Right lung (tissue), 10 donors: ENCODE measurements at places on chromosomes 6 and 20. TPM values are rescaled to one million over a fixed set of nuclear protein-coding genes. Genes with fewer than 3 reads are reported as not detected.

- no peak for DNase-seq
Measured at GRCh38 chr6:17466707-17467106, 73.3 kb downstream of the CAP2 start.

DNA sequence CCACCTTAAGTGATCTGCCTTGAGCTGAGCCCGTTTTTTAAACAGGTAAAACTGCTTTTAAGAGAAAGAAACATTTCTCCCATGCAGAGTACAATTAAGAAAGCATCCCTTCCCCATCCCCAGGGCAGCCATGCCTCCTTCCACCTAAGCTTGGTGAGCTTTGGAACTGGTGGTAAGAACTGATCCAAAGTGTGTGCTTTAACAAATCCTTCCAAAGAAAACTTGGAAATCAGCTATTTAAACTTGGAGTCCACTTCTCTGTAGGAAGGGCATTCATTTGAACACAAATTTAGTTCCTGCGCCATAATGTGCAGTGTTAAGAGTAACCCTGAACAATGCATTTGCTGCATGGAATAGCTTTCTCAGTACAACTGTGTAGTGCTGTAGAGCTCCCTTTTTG is 17.0 kb downstream of the GMDS start:
- DNase-seq, result no peak

- peak; percentile 89 for DNase-seq
Measured at GRCh38 chr20:19974630-19975435, 42.3 kb upstream of the NAA20 start.

TMEM244 gene
- polyA plus RNA-seq, result not detected

DNA sequence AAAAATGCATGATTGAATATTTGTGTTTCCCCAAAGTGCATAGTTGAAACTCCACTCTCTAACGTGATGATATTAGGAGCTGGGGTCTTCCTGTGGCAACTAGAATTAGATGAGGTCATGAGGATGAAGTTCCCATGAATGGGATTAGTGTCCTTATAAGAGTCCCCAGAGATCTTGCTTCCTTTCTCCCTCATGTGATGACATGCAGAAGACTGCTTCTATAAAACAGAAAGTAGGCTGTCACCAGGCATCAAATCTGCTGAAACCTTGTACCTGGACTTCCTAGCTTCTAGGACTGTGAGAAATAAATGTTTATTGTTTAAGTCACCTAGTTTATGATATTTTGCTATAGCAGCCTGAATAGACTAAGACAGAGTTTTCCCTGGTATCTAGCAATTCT is 586.5 kb upstream of the EPHA7 start:
- DNase-seq, result no peak

PDYN gene
- polyA plus RNA-seq, result not detected

- DNase-seq, result no peak
Measured at GRCh38 chr6:31882344-31882743, 3.5 kb upstream of the SLC44A4 start.

DNA sequence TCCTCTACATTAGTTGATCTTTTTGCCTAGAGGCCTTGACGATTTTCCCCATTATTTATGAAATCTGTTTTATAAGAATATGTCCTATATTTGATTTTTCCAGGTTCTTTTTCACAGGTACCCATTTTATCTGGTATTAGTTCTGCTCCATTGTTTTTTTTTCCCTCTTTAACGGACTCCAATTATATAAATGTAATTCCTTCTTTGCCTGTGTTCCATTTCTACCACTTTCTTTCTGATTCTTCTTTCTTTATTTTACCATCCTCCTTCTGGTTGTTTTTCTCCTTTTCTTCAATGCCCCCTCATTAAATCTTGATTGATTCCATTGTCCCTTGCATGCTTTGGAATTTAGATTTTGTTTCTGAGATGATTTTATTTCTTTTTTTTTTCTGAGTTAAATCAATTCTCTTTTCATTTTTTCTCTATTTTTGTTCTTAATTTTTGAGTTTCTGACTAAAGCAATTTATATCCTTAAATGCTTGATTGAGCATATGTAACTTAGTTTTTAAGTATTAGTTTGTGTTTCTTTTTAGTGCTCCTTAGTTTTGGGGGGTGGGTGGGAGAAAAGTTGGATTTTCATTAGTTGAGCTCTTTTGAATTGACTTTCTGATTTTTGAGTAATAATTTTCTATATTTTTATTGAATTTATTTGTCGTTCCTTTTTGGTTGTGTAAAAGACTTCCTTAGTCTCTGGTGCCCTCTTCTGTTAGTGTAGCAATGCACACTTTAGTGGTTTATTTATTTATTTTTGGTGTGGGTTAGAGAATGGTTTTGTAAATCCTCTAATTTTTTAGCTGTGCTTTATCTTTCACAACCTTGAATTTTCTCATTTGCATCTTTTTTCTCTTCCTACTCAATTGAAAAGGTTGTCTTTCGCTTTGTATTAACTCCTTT is 140.8 kb downstream of the FARS2 start:
- DNase-seq, result no peak

DHX16 gene
- 32.2 TPM for polyA plus RNA-seq

MYO6 gene
- polyA plus RNA-seq, result 26.6 TPM

GRCh38 chr6:118853408-118853807 is 40.5 kb upstream of the ASF1A start:
- DNase-seq, result no peak

- no peak for DNase-seq
Measured at GRCh38 chr6:3176562-3177355, 19.4 kb upstream of the TUBB2A start.

PSORS1C1 gene
- 0.54 TPM for polyA plus RNA-seq

DNA sequence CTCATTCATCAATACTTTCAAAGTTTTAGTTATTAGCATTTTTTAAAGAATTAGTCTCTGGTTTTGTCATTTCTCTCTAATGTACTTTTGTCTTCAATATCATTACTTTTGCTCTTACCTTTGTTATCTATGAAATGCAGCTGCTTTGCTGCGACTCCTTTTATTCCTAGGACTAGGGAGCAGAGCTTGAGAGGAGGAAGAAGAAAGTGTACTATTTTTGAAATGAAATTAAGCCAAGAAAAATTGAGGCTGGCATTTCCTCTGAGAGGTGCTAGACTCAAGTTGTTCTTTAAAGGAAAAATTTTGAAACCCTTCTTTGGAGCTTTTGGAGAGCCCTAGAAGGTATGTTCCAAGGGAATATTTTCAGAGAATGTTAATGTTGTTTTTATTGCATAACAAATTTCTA is 48.3 kb upstream of the MRAP2 start:
- no peak for DNase-seq

CYP39A1 gene
- 12.1 TPM for polyA plus RNA-seq

- no peak for DNase-seq
Measured at GRCh38 chr20:51339721-51340450, 202.6 kb downstream of the NFATC2 start.

- no peak for DNase-seq
Measured at GRCh38 chr6:87848616-87849015, 146.6 kb upstream of the AKIRIN2 start.

- no peak for DNase-seq
Measured at GRCh38 chr6:22570185-22570551, 802 bp downstream of the HDGFL1 start.

DNA sequence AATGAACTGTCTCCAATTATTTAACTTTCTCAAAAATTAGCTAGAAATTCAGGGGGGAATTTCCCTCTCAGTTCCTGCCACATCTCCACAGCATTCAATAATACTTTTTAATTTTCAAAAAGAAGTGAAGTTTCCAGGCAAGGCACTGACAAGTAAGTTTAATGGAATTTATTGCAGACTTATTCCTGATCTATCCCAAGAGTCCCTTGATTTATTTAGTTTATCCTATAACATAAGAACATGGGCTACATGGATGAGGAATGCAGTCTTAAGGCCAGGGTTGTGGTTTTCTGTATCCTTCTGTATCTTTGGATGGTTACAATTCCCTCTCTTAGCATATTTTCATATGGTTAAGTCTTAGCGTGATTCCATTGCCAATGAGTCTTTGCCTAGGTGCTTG is 126.5 kb downstream of the TSHZ2 start:
- DNase-seq, result no peak

GRCh38 chr6:162871966-162872365 is 144.2 kb downstream of the PACRG start:
- DNase-seq, result no peak

DNA sequence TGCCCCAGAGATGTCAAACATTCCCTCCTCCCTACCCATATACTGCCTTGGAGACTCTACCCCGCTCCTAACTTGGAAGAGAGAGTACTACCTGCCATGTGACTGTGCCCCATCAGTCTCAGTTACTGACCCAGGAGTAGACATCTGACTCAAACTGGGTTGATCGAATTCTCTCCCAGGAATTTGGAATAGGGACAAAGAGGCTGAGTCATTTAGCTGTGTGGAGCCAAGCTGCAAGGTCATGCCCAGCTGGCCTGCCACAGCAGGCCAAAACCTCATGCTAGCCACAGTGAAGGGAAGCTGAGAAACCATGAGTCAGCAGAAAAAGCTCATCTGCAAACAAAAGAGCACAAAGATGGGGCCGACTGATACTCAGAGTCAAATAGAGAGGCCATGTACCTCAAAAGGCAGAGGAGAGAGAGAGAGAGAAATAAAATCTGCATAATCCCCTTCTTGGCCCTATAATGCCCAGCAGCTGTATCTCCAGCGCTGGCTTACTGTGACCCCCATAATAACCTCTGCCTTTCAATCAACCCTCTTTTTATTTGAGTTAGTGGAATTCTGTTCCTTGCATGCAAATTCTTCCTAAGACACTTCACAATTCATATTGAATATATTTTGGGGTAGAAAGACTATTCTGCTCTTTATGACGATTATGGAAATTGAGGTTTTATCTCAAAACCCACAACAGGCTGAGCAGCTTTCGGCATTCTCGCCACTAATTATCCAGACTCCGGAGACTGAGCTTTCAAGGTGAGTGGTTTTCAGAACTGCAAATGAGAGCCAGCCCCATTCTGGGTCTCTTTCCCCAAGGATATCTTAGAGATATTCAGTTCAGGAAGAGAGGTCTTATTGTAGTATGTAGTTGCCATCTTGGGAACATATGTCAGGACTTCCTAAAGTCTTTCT is 21.4 kb upstream of the AKIRIN2 start:
- DNase-seq, result peak; percentile 6

MYCT1 gene
- polyA plus RNA-seq, result 38.1 TPM

IL17A gene
- not detected for polyA plus RNA-seq

PLCB4 gene
- 10.0 TPM for polyA plus RNA-seq

GRCh38 chr20:952196-952795 is 36.2 kb upstream of the ANGPT4 start:
- DNase-seq, result no peak

GRCh38 chr6:75246386-75246785 is 2.8 kb upstream of the COX7A2 start:
- no peak for DNase-seq

DNA sequence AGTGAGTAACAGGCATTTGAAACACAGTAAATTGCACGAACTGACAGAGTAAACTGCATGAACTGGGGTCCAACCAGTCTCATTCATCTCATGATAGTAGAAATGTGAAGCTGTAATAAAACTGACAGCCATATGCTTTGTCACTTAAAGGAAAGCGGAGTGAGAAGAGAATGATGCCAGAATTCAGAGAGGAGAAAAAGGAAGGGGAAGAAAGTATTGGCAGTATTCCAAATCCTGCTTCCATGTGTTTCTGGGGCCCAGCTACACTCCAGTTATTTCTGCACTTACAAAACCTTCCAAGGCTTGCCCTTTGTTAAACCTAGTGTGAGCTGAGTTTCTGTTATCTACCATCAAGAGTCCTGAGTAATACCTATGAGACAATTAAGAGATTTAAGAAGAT is 17.2 kb downstream of the SNX14 start:
- DNase-seq, result no peak

- DNase-seq, result no peak
Measured at GRCh38 chr20:47773371-47773786, 11.9 kb downstream of the SULF2 start.

GRCh38 chr6:46262928-46263706 is 92.3 kb upstream of the ENPP5 start:
- DNase-seq, result no peak

RBPJL gene
- polyA plus RNA-seq, result not detected

SSR1 gene
- polyA plus RNA-seq, result 124 TPM

GRCh38 chr6:5828296-5828695 is 178.4 kb downstream of the NRN1 start:
- no peak for DNase-seq

DNA sequence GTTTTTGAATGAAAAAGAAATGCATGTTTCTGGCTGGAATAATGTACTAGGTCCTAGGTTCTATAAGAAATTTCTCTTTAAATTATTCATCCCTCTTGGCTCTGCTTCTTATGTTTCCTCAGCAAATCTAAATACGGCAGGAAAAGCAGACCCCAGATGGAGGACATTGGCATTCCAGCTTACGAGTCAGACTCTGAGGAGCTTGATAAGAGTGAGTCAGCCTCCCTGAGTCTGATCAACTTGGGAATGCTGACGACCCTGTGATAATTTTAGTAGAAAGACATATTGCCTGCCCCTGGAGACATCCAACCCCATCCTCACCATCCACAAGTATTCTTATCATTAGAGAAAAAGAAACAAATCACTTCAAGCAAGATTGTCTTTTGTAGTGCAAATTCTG is 509.7 kb upstream of the MARCKS start:
- DNase-seq, result no peak

GRCh38 chr6:56437171-56437900 is 190.0 kb upstream of the COL21A1 start:
- DNase-seq, result no peak

DNA sequence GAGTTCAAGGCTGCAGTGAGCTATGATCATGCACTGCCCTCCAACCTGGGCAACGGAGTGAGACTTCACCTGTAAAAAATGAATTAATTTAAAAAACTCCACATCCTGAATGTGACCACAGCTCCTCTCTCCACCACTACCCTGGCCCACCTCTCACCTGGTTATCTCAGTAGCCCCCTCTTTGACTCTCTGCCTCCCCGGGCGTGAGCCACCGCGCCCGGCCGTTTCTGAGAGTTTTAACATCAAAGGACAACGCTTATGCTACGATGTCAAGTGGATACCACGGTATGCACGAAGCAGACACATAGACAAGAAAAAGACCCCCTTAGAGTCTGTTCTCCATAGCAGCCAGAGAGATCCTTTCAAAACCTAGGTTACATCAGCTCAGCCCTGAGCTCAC is 48.7 kb downstream of the FGD2 start:
- no peak for DNase-seq

GRCh38 chr6:98957450-98957849 is 9.7 kb upstream of the FBXL4 start:
- DNase-seq, result no peak

- no peak for DNase-seq
Measured at GRCh38 chr6:142968601-142969000, 23.6 kb upstream of the HIVEP2 start.

TMEM217 gene
- 2.3 TPM for polyA plus RNA-seq

EFCAB8 gene
- polyA plus RNA-seq, result not detected

PCSK2 gene
- 0.23 TPM for polyA plus RNA-seq

- no peak for DNase-seq
Measured at GRCh38 chr6:169960886-169961611, 209.6 kb downstream of the ERMARD start.

ZFP64 gene
- polyA plus RNA-seq, result 19.3 TPM

IL17F gene
- not detected for polyA plus RNA-seq

GSTA3 gene
- 2.5 TPM for polyA plus RNA-seq

GRCh38 chr6:142796024-142796423 is 149.0 kb downstream of the HIVEP2 start:
- DNase-seq, result no peak

GRCh38 chr20:25685276-25686080 is 11.2 kb downstream of the ZNF337 start:
- DNase-seq, result no peak

- DNase-seq, result no peak
Measured at GRCh38 chr20:18712131-18712530, 101.5 kb upstream of the SCP2D1 start.

TNF gene
- polyA plus RNA-seq, result 0.48 TPM

GCNT2 gene
- polyA plus RNA-seq, result 16.1 TPM

- DNase-seq, result no peak
Measured at GRCh38 chr20:52405417-52405816, 213.8 kb upstream of the ZFP64 start.

- DNase-seq, result peak; percentile 54
Measured at GRCh38 chr6:55980627-55981211, 105.3 kb upstream of the BMP5 start.
